H9 (cell line): ENCODE measurements at places on chromosomes 6 and 20. TPM values are rescaled to one million over a fixed set of nuclear protein-coding genes. Genes with fewer than 3 reads are reported as not detected.
A peak's percentile ranks its signal among the peaks of the same experiment; 100 is the strongest.

- DNase-seq: peak; percentile 51
- H3K4me3 ChIP-seq: peak overlapping the region; percentile 17; the same call in 1 of the 3 replicates
- H3K27ac ChIP-seq: no peak overlapping the region
- H3K36me3 ChIP-seq: peaks cover 19% of the 10 kb centered on the region
- no peaks in the 10 kb centered on the region for H3K27me3 ChIP-seq
Measured at GRCh38 chr6:44131892-44132291, 4.5 kb downstream of the TMEM63B start.

GRCh38 chr6:39422238-39422637, 99.7 kb upstream of the KCNK16 start:
- no peaks in the 10 kb centered on the region for H3K36me3 ChIP-seq
- no peak for DNase-seq
- H3K4me1 ChIP-seq: no peaks in the 10 kb centered on the region
- no peaks in the 10 kb centered on the region for H3K27me3 ChIP-seq
- no peak overlapping the region for H3K27ac ChIP-seq
- no peak overlapping the region for H3K4me3 ChIP-seq

GRCh38 chr6:45314146-45314545, 14.0 kb upstream of the RUNX2 start:
- no peaks in the 10 kb centered on the region for H3K27me3 ChIP-seq
- H3K4me1 ChIP-seq: no peaks in the 10 kb centered on the region
- no peak overlapping the region for H3K4me3 ChIP-seq
- peaks cover 21% of the 10 kb centered on the region for H3K36me3 ChIP-seq
- no peak for DNase-seq

DNA sequence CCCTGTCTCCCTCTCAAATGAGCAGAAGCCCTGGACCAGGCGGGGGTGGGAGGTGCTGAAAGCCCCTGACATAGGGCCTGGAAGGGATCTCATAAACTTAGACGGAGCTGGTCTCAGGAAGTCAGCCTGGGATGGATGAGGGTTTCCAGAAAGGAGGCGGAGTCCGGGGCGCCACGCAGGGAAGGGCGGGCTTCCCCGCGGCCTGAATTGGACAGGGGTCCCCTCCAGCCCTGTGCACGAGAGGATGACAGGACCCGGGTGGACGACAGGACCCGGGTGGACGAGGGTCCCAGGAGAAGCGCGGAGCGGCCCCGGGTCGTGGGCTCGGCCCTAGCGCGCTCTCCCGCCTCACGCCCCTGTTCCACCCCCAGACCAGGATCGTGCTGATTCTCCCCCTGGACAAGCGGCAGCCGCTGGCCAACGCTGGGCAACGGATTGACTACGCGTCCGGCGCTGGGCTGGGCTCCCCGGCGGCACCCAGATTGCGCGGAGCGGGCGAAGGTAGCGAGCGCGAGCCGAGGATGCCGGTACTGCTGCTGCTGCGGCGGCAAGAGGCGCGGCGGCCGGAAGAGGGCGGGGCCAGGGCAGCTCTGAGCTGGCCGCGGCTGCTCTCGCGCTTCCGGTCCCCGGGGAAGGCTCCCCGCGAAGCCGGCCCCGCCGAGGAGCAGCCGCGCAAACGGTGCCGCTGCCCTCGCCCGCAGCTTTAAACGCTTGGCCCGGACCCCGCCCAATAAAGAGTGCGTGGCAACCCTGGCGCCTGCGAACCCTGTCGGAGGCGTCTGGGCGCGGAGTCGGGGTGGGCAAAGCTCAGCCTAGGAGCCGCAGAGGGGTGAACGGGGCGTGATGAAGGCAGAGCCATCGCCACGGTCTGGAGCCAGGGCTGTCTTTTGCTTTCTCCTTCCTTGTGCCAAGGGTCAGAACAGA, 1.3 kb downstream of the C20orf144 start:
- H3K36me3 ChIP-seq: peaks cover 6% of the 10 kb centered on the region
- peak; percentile 84 for DNase-seq
- no peaks in the 10 kb centered on the region; the same call in 1 of the 2 replicates for H3K4me1 ChIP-seq
- H3K27ac ChIP-seq: no peak overlapping the region

DNA sequence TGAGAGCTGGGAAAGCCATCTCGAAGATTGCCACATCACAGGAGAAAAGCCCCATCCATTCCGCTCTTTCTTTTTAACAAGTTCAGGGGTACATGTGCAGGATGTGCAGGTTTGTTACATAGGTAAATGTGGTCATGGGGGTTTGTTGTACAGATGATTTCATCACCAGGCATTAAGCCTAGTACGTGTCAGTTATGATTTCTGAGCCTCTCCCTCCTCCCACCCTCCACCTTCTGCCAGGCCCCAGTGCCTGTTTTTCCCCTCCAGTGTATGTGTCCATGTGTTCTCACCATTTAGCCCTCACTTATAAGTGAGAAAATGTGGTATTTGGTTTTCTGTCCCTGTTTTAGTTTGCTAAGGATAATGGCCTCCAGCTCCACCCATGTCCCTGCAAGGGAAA, 566.5 kb upstream of the AGPAT4 start:
- H3K27me3 ChIP-seq: no peaks in the 10 kb centered on the region
- DNase-seq: no peak
- H3K27ac ChIP-seq: no peak overlapping the region
- H3K36me3 ChIP-seq: no peaks in the 10 kb centered on the region

DNA sequence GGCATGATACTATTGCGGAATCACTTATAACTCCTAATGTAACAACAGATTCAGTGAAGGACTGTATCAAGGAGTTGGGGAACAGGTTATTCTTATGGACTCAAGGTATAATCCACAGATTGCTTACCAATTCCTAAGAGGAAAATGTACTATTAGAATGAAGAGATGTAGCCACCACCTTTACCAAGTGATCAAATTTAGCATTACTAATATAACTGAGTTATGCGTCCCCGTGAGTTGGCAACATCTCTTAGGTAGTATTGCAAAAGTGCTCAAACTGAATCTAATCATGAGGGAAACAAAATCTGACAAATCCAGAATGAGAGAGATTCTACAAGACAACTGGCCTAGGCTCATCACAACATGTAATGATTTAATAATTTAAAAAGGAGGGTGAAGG, 777 bp upstream of the SNRNP48 start:
- H3K4me3 ChIP-seq: peak overlapping the region; percentile 99; the same call in 2 of the 3 replicates
- DNase-seq: no peak
- no peak overlapping the region for H3K27ac ChIP-seq
- peaks cover 16% of the 10 kb centered on the region for H3K36me3 ChIP-seq

DNA sequence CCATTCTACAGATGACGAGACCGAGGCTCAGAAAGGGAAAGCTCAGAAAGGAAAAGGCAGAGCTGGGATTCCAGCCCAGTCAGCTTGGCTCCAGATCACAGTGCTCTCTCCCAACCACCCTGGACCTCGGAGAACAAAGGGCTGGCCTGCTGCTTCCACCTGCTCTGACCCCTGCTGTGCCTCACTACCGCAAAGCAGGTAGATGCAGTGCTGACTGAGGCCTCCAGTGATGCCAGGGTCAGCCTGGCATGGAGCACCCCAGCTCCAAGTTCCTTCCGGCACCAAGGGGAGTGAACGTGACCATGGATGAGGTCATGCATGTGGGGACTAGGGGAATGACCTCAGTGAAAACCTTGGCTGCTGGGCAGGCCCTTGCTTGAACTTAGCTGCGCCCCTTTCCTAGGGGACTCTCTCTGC, 20.7 kb upstream of the TLDC2 start:
- no peaks in the 10 kb centered on the region for H3K27me3 ChIP-seq
- H3K27ac ChIP-seq: no peak overlapping the region
- DNase-seq: no peak
- H3K4me3 ChIP-seq: no peak overlapping the region
- no peaks in the 10 kb centered on the region for H3K4me1 ChIP-seq

- H3K4me1 ChIP-seq: peaks cover 3% of the 10 kb centered on the region; the same call in 1 of the 2 replicates
- peaks cover 52% of the 10 kb centered on the region for H3K36me3 ChIP-seq
Measured at GRCh38 chr6:33415831-33416230, 2.1 kb downstream of the CUTA start.

Gene C6orf141
- 35.9 and 40.1 TPM in 2 replicates for total RNA-seq

GRCh38 chr20:1212607-1213396, 9.5 kb downstream of the C20orf202 start:
- H3K27ac ChIP-seq: no peak overlapping the region
- peaks cover 5% of the 10 kb centered on the region; the same call in 1 of the 2 replicates for H3K36me3 ChIP-seq
- peak; percentile 84 for DNase-seq
- peaks cover 5% of the 10 kb centered on the region; the same call in 1 of the 2 replicates for H3K4me1 ChIP-seq
- H3K4me3 ChIP-seq: no peak overlapping the region

GRCh38 chr6:47519279-47519678, 41.7 kb downstream of the CD2AP start:
- peaks cover 3% of the 10 kb centered on the region; the same call in 2 of the 3 replicates for H3K36me3 ChIP-seq
- no peak for DNase-seq
- no peak overlapping the region for H3K4me3 ChIP-seq
- H3K27ac ChIP-seq: no peak overlapping the region
- H3K4me1 ChIP-seq: peaks cover 3% of the 10 kb centered on the region; the same call in 1 of the 2 replicates
- H3K27me3 ChIP-seq: no peaks in the 10 kb centered on the region

DNA sequence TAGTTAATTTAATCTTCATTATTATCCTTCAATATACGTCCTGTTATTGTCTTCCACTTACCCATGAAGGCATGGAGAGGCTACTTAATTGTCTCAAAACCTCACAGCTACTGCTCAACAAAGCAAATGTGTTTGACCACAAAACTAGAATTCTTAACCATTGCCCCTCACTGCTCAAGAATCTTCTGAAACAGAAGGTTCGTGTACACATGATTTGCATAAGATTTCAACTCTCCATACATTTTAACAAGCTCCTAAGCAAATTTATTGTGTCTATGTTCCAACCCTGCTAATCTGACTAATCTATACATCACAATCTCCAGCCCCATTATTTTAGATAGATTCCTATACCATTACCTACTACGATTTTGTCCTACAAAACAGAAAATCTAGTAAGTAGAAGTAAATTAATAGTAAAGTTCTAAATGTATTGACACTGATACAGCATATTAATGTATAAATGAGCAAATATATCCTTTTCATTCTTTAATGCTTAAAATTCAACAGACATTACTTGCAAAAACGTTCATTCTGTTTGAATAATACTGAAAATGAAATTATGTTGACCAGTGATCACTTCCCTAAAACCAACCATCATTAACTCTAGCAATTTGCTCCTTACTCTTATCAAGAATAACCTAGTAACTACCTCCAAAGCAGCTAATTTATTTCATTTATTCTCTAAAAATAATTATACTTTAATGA, 89.7 kb upstream of the RNF217 start:
- H3K27me3 ChIP-seq: no peaks in the 10 kb centered on the region
- H3K27ac ChIP-seq: no peak overlapping the region
- no peak for DNase-seq
- H3K36me3 ChIP-seq: no peaks in the 10 kb centered on the region
- H3K4me3 ChIP-seq: no peak overlapping the region

Gene NRSN1
- total RNA-seq: not detected in 2 replicates

Gene RPL7L1
- total RNA-seq: 126 and 130 TPM in 2 replicates

- no peak overlapping the region for H3K4me3 ChIP-seq
- H3K27me3 ChIP-seq: no peaks in the 10 kb centered on the region
- no peak overlapping the region for H3K27ac ChIP-seq
- DNase-seq: no peak
- H3K4me1 ChIP-seq: peaks cover 2% of the 10 kb centered on the region; the same call in 1 of the 2 replicates
Measured at GRCh38 chr20:20528861-20529260, 161.0 kb downstream of the INSM1 start.

Gene TUBB1
- total RNA-seq: not detected in 2 replicates

- H3K27ac ChIP-seq: no peak overlapping the region
- peak overlapping the region; percentile 58 for H3K4me3 ChIP-seq
- no peak for DNase-seq
- peaks cover 2% of the 10 kb centered on the region; the same call in 1 of the 2 replicates for H3K4me1 ChIP-seq
- no peaks in the 10 kb centered on the region for H3K36me3 ChIP-seq
Measured at GRCh38 chr20:63004607-63005364, 2.0 kb downstream of the BHLHE23 start.

Gene OPRL1
- 0.90 and 1.0 TPM in 2 replicates for total RNA-seq

DNA sequence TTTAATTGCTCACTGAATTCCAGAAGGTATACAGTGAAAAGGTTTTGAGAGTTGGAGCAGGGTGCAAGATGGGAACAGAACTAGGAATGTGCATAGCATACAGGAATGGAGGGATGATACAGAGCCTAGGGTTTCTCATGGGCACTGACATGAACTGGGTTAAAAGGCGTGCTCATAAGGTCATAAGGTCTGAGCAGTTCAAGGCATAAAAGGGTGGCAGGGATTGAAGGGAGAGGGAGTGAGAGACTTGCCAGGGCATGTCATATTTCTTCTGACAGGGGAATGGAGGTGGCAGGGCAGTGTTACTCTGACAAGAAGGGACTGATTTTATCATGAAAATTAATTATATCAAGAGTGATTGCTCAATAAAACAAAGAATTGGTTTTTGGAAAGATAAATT, 4.7 kb downstream of the MLIP start:
- no peaks in the 10 kb centered on the region for H3K27me3 ChIP-seq
- H3K27ac ChIP-seq: no peak overlapping the region
- H3K4me1 ChIP-seq: no peaks in the 10 kb centered on the region
- H3K4me3 ChIP-seq: no peak overlapping the region
- DNase-seq: no peak

Gene NRN1
- not detected in 2 replicates for total RNA-seq

DNA sequence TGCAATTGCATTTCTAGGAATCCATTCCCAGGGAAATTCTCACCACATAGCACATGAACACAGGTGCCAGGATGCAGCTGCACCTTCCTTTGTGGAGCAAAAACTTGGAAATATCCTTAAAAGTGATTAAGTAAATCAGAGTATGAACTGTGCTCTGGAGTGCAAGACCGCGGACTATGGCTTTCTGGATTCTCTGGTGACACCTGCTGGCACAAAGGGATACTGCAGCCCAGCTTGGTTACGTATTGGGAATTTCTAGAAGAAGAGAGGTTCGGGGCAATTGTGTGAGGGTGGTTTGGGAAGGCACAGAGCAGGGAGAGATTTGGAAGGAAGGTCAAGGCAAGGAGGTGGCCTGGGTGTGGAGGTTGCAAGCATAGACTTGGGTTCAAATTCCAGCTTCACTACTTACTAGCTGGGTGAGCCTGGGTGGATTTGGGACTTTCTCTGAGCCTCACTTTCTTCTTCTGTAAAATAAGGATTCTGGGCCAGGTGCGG, 15.9 kb upstream of the PEDS1 start:
- no peak overlapping the region for H3K27ac ChIP-seq
- H3K36me3 ChIP-seq: no peaks in the 10 kb centered on the region
- no peaks in the 10 kb centered on the region for H3K4me1 ChIP-seq
- no peaks in the 10 kb centered on the region for H3K27me3 ChIP-seq

DNA sequence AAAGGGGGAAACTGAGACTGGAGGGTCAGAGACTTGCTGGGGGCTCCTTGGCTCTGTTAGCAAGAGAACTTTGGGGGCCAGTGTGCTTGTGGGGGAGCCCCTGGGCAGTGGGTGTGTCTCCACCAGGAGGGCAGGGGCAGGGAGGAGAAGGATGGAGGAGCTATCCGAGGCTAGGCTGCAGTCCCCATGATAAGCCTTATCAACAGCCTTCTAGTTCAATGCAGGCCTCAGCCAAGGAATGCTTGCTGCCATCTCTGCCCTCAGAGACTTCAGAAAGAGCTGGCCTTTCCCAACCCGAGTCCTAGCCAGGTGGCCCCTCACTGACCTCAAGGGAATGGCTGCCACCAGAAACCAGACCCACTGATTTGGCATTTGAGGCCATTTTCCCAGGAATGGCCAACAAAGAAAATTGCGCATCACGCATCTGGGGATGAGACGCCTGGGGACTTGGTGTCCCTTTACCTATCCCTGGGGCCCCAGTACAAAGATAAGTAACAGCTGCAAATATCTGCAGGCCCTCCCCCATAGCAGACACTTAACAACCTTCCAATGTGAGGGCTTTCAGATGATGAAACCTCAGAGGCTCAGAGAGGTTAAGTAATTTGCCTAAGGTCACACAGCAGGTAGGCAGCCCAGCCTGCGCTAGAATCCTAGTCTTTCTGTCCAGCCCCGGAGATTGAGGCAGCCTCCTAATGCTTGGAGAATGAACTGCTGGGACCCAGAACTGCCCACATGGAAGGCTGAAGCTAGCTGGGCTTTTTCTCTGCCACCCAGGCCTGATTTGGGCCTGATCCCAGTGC, 4.9 kb downstream of the TGM2 start:
- no peak overlapping the region for H3K4me3 ChIP-seq
- DNase-seq: no peak
- no peaks in the 10 kb centered on the region for H3K36me3 ChIP-seq
- no peaks in the 10 kb centered on the region for H3K27me3 ChIP-seq
- no peaks in the 10 kb centered on the region for H3K4me1 ChIP-seq
